Prostate gland (tissue), 2 donors: ENCODE measurements at places on chromosomes 7 and 10.
A peak's percentile ranks its signal among the peaks of the same experiment; 100 is the strongest.

- no peak for DNase-seq
These were observed 481.1 kb downstream of the SEMA3D start for GRCh38 chr7:84705706-84706105.

DNA sequence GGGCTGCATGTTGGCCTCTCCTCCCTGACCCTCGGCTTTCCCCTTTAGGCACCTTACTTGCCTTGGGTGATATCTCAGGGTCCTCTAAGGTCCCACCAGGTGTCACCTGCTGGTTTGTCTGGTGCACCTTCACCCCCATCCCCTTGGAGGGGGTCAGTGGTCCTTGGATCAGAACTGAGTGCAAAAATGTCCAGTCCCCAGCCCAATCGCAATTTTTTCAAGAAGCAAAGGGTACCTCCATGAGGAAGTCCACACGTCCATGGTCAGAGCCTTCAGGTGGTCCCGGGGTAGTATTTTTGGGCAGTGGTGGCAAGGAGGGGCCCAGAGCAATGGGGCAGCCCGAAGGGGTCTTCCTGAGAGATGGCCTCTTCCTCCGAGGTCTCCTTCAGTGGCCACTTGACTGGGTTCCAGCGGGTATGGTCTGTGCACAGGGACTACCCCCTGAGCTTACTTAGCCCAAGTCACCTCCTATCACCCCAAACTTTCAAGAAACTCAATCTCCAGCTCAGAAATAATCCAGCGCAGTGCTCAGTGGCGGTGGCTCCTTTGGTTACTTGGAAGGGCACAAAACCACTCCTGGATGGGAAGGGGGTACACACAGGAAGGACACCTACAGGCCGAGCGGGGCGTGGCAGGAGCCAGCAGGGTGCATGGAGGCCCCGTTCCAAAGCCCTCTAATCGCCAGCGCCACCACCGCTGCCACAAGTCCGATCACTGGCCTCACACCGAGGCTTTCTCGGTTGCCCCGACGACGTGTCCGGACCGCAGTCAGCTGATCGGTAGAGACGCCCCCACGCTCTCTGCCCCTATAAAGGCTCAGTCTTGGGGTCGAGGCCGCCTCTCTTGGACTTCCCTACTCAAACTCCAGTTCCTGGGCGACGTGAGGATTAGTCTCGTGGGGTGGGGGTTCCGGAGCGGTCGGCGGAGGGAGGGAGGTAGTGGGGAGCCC lies 4.5 kb downstream of the SAP25 start:
- DNase-seq = peak; percentile 34

DNA sequence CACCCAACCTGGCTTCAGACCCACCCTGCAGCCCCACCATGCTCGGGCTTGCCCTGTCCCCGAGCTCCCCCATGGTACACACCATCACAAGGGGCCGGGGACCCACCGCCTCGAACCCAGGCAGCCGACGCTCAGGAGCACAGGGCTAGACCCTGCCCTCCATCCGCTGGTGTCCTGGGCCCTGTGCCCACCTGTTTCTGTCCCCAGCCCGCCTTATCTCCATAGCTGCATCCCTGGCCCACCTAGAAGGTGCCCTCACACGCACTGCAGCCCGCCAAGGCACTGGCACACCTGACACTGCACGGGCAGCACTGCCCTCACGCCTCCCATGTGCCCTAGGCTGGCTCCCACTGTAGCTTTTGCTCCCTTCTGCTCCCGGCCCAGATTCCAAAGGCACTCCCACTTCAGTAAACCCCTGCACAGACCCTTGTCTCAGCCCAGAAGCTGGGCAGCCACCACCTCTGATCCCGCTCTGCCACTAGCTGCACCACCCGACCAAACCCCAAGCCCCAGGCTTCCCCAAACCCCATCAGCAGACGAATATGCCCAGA lies 17.1 kb downstream of the YKT6 start:
- DNase-seq = no peak

DNA sequence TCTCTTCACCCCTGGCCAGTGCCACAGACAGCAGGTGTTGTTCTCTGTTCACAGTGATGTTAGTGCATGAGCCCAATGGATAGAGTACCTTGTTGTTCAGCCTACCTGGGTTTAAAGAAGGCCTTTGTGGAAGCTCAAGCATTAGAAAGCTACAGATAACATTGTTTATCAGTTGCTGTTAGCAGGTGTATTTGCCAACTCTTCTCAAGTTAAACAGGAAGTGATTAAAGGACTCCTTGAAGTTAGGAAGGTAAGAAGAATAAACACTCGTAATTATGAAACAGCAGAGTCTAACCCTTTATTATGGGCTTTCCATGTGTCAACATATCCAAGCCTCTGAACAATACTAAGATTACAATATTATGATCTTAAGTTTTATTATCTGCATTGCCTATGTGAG lies 25.9 kb downstream of the RGR start:
- DNase-seq = no peak

- no peak for DNase-seq
These were observed 2.0 kb downstream of the ACSM6 start for GRCh38 chr10:95196046-95196445.

DNA sequence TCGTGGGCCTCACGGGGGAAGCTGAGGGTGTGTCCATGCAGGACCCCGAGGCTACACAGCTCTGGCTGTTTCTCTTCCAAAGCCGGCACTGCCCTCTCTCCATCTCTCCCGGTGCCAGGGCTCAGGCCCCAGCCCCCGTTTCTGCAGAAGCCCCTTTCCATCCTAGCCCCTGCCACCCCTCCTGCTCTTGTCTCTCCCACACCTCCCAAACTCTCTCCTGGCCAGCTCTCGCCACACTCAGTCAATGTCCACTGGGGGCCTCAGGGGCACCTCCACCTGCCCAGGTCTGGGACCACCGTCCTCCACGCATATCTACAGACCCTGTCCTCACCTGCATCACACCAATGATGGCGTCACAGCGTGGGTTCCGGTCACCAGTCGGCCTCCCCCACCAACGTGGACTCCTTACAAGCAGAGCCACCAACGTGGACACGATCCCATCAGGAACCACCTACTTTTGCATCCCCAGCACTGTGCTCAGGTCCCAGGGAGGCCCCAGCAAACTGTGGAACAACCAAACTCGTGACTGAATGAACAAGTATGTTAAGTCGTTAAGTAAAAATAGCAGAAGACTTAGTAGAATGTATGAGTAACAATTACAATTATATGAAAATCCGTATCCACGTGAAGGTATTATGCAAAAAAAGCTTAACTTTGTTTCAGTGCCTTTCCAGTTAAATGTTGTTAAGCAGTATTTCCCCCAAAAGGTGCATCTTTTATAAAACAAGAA lies 38.4 kb downstream of the DIP2C start:
- DNase-seq = no peak

- DNase-seq = no peak
These were observed 359.4 kb downstream of the GALNT17 start for GRCh38 chr7:71491336-71491735.

DNA sequence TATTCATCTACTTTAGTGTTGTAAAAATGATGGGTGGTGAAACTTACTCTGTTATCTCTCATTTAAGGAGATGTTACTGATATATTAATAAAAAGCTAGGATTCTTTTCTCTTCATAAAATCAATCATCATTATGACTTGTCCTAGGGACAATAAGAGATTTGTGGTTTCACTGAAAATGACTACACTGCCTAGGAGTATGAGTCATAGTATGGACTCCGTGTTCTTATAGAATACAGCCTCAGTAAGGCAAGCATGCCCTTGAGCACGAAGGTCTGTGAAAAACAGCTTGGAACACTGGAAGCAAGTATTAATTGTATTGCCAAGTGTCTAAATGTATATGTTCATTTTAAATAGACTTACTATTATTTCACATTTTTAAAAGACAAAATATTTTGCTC lies 749.2 kb upstream of the PCDH15 start:
- DNase-seq = no peak

GRCh38 chr7:128918016-128918665 lies 7.6 kb upstream of the KCP start:
- DNase-seq = no peak

DNA sequence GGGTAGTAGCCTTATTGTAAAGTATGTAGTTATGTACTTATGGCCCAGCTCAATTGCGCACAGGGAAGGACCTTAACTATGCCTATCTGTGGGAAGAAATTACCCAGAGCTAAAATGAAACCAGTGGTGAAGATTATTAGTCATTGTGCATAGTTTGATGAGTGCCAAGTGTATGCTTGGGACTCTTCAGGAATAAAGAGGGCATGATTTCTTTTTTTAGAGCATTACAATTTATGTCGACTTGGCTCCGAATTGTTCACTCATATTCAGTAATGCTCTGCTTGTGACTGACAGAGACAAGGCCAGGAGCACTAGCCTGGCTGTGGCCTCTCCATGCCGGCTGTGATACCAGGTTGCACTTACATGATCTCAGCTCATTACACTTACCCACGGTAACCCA lies 269.5 kb downstream of the TRIL start:
- DNase-seq = no peak

DNA sequence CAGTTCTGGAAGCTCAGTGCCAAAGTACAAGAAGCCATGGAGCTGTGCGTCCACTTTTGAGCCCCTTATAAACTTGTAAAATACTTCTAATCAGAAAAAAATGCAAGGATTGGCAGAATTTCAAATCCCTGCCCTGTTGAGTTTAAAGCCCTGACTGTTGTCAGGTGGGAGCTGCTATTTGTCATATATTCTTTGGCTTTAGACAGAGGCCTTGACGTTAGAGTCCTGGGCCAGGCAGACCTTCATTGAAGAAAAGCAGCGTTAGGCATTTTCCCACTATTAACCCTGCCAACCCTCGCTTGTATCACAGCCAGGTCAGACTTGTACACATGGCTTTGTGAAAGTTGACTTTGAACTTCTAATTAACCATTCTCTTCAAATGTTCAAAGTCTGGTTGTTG lies 155.4 kb downstream of the TWIST1 start:
- no peak for DNase-seq

DNA sequence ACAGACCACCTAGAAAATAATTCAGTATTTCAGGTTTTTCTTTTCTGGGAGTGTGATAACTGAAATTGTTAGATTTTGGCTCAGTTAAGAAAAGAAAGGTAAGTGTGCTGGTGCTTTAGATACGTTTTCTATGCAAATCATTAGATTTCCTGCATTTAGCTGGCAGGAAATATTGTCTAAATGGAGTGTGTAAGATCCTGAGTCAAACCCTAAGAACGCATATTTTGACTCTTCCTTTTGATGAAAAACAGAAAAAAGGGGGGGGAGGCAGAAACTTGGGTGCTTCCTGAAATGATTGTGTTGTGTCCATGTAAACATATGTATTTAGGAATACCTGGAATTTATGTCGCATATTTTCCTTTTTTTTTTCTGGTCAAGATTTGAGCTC lies 1.2 kb downstream of the GRK5 start:
- no peak for DNase-seq

- DNase-seq = no peak
These were observed 1.2 kb upstream of the CHPF2 start for GRCh38 chr7:151231080-151231479.

- no peak for DNase-seq
These were observed 2.0 kb upstream of the TNS3 start for GRCh38 chr7:47583739-47584535.

- no peak for DNase-seq
These were observed 29.2 kb downstream of the MYPN start for GRCh38 chr10:68138526-68138925.

DNA sequence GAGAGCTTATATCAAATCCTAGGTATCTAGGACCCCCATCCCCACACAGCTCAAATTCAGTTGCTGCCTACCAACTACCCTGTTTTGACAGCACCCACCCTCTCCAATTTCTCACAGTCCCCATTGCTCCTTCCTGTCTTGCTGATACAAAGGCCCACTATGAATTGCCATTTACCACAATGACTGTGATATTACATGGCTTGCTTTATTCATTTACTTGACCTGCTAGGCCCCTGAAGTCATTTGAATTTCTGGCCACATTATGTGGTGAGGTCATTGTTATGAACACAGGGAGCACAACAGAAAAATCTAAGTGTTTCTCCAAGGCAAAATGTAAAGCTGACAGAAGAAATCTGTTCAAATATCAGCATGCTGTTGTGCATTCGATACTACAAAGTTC lies 101.4 kb downstream of the PPP1R17 start:
- DNase-seq = no peak

DNA sequence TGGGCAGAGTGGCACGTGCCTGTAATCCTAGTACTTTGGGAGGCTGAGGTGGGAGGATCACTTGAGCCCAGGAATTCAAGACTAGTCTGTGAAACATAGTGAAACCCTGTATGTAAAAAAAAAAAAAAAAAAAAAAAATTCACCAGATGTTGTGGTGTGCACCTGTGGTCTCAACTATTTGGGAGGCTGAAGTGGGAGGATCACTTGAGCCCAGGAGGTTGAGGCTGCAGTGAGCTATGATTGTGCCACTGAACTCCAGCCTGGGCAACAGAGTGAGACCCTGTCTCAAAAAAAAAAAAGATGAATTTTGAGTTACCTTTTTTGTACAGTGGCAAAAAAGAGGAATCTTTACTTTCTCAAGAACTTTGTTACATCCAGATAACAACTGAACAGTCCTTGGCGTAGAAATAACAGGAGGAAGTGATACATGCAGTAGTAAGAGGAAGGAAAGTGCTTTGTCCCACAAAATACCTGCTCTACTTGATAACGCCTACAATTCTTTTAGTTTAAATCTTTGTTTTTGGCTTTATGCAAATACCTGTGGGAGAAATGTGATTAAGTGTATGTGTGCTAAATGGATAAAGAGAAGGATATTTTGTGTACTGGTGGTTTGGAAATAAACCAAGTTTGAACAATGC lies 29.3 kb downstream of the SPAG6 start:
- no peak for DNase-seq

- no peak for DNase-seq
These were observed 133.1 kb downstream of the SNX13 start for GRCh38 chr7:17807242-17807641.

- no peak for DNase-seq
These were observed 52.7 kb downstream of the GCC1 start for GRCh38 chr7:127532736-127533135.

DNA sequence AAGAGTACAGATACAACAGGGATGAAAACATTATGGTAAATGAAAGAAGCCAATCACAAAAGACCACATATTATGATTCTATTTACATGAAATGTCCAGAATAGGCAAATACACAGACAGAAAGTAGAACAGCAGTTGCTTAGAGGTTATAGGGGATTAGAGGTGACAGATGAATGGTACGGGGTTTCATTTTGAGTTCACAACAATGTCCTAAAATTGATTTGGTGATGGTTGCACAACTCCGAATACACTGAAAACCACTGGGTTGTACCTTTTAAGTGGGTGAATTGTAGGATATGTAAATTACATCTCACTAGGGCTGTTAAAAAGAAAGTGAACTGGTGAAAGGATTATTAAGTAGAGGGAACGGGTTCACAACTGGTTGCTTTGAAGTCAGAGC lies 76.3 kb upstream of the MRLN start:
- DNase-seq = no peak

DNA sequence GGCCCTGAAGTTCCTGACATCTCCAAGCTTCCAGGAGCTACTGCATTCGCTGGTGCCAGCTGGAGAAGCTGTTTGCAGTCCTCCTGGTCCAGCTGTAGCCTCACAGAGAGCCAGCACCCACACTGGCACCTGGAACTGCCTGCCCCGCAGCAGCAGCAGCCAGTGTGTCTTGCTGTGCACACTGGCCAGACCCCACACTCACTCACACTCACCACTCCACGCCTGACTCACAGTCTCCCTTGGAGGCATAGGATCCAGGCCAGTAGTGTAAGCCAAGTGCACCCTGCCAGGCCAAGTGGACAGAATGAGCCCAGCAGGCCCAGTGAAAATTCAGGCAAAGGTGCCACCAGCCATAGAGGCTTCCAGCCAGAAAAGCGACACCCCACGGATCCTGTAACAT lies 566.3 kb downstream of the GRM8 start:
- DNase-seq = no peak

GRCh38 chr10:113539789-113540188 lies 13.1 kb upstream of the HABP2 start:
- DNase-seq = no peak

GRCh38 chr7:52355053-52355452 lies 680.4 kb upstream of the POM121L12 start:
- no peak for DNase-seq
